Stimulated activated naive B cell treated with anti-CD40 and anti-IgM and Interleukin-4, amounts not matched to agents 10 μg/mL and 1 μg/mL and 100 μg/mL, for 72 hours (primary cell): ENCODE measurements at places on chromosomes 2 and 18.

DNA sequence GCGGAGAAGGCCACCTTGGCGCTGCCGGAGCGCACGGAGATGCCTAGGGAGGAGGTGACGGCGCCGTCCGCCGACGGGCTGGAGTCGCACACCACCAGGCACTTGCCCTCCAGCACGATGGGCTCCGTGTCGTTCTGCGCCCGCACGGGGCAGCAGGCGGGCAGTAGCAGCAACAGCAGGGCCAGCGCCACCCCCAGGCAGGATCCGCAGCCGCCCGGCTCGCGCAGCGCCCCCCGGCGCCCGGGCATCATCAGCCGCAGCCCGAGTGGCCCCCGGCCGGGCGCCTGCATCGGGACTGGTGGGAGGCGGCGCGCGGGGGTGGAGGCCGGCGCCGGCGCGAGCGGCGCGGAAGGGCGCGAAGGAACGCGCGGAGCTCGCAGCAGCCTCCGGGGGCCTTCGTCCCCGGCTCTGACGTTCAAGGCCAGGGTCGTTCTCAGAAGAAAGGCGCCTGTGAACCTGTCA is 2.2 kb downstream of the CBLN2 start:
- no peak for DNase-seq

DNA sequence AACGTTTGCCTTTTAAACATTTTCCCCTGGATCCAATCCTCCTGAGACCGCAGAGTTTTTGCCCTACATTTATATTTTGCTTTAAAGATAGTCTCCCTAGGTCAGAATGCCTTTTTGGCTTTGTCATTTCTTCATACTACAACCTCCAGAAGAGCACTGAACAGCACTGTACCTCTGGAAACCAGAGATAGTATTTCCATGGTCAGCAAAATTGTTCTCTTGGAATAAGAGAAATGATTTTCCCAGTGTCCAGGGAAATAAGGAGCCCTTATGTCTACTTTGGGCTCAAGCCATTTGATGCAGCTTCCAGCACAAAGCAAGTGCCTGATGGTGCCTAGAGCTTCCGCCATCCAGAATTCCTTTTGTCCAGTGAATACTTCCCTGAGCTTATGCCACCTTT is 75.5 kb upstream of the SP5 start:
- no peak for DNase-seq

GRCh38 chr2:85468704-85469349 is 50.3 kb downstream of the SH2D6 start:
- no peak for DNase-seq

GRCh38 chr2:9089831-9090230 is 86.3 kb upstream of the MBOAT2 start:
- no peak for DNase-seq

- DNase-seq: no peak
These were observed 247.6 kb downstream of the SLC8A1 start for GRCh38 chr2:40204268-40204667.

- DNase-seq: no peak
These were observed 63.1 kb upstream of the HPCAL1 start for GRCh38 chr2:10239561-10239967.

GRCh38 chr18:5309888-5310470 is 14.5 kb upstream of the ZBTB14 start:
- peak; percentile 7 for DNase-seq
